ENCODE measurements at places on chromosomes 7 and 10.

DNA sequence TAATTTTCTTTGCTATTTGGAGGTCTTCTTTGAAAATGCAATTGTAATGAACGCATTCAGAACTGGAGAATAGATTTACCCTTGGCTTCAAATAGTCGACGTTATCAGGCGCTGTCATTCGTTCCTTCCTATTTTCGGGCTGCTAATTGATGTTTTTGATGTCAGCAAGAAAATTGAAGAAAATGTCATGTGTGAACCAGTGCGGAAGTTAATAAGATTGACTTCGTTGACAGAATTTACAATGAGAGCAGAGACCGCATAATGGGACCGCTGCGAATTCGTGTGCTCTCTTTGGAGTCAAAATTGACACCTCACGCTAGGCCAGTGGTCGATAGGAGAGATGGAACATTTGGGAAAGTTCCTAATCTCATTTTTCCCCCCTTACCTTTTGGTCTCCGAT lies 168.8 kb downstream of the TCF7L2 start:
- no peak for DNase-seq

DNA sequence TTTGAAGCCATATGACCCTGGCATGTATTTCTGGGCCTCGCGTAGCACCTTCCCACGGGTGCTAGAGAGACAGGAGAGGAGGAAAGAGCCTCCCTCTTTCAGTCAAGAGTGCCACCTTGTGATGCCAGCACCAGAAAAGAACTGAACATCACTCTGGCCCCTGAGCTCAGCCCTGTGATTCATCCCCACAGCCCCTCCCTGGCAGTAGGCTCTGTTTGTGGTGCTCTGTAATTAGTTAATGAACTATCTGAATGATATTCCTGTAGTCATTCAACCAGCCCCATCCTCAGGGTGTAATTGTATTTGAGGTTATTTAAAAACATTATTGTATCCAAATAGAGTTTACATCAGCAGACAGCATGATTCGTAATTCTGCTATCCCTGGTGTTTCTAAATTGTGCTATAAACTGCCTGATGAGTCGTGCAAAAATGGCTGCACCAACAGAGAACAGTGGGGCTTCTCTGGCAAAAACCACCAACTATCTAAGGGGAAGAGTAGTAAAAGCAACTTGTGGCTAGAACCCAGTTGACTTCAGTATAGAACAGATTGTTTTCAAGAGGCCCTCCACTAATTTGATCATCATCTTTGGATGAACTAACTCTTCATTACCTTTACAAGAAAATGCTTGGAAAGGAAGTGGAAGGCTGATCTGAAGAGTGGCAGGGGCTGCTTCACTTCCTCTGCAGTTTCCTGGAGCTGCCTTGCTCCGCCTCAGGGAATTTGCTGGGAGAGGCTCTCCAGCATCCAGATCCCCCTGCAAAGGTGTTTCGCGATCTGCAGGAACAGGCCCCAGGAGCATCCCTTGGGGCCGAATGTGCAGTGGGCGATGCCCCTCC lies 23.7 kb upstream of the TIAL1 start:
- no peak for DNase-seq

- no peak for DNase-seq
Observed at GRCh38 chr7:14275356-14275755, 285.9 kb upstream of the ETV1 start.

- DNase-seq, result no peak
Observed at GRCh38 chr7:44533301-44534055, 7.7 kb downstream of the NPC1L1 start.

GRCh38 chr10:75613685-75614504 lies 182.5 kb downstream of the LRMDA start:
- DNase-seq, result no peak

GRCh38 chr7:155745737-155746136 lies 66.5 kb downstream of the SHH start:
- no peak for DNase-seq

DNA sequence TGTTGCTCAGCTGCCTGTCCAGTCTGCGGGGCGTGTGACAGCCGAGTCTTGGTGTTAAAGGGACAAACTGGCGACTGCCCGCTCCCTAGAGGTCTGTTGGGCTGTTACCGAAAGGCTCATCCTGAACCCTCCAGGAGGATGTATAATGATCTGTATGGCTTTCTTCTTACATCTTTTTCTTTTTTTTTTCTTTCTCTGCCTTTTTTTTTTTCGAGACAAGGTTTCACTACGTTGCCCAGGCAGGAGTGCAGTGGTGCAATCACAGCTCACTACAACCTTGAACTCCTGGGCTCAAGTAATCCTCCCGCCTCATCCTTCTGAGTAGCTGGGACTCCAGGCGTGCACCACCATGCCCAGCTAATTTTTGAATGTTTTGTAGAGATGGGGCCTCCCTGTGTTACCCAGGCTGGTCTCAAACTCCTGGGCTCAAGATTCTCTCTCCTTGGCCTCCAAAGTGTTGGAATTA lies 857 bp downstream of the INTS15 start:
- no peak for DNase-seq
